Hematopoietic multipotent progenitor cell treated with erythropoietin and hydrocortisone succinate and interleukin-3 and kit ligand, for 15 days (in vitro differentiated cells): ENCODE measurements at places on chromosomes 7 and 10.
A peak's percentile ranks its signal among the peaks of the same experiment; 100 is the strongest.

DNA sequence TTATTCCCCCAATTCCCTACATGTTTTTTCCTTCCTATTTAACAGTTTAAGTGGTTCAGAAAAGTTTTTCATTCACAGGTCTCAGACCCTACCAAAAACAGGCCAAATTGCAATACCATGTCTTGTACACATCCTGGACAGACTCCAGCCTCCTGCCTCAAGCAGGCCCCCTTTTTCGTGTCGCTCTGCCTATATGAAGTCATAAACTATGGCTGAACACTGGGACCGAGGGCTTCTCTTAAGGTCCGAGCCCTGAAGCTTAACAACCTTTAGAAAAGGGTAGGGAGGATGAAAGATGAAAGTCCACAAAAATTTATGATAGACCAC lies 1.4 kb downstream of the FBXW4 start:
- DNase-seq: peak; percentile 44

- no peak for DNase-seq
Observed at GRCh38 chr7:96996958-96997511, 8.3 kb upstream of the DLX6 start.

DNA sequence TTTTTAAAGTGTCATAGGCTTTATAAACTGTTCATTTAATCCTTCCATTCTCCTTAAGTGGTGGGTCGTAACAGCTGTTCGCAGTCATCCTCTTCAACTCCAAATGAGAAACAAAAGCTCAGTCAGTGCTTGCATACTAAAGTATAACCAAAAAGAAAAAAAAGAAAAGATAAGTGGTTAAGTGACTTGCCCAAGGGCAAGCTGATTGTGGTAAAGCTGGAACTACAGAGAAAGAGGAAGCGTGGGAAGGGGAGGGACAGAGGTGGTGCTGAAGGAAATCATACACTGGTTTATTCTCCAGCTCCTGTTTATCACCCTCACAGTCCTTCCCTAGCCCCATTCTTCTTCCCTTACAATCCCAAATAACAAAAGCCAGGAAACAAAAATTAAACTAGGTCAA lies 29.6 kb downstream of the IDE start:
- no peak for DNase-seq

DNA sequence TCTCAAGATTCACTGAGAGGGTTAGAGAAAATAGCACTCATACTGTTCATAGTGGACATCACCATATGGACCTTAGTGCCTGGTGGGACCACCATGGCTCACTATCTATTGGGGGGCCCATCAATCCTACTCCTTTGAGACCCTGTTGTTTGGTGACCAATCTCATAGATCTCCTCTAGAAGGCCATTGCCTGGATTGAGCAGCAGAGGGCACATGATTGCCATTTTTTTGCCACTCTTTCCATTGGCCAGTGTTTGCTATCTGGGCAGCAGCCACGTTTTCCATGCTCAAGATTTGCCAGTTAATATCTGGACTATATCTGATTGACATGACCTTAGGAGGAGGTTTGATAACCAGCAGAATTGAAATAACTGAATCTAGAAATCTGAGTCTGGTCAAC lies 244.5 kb downstream of the ITGB1 start:
- DNase-seq: no peak

GRCh38 chr10:64288404-64288803 lies 767.2 kb downstream of the REEP3 start:
- no peak for DNase-seq

DNA sequence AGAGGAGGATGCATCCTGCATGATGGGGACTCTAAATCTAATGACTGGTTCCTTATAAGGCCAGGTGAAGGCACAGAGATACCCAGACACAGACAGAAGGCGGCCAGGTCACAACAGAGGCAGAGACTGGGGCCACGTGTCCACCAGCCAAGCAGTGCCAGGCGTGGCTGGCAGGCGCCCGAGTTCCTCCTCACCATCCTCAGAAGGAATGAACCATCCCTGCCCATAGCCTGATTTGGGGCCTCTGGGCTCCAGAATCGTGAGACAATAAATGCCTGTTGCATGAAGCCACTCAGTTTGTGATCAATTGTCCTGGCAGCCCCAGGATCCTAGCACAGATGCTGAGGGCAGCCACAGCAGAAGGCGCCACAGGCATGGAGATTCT lies 69.0 kb upstream of the TNRC18 start:
- DNase-seq: no peak

DNA sequence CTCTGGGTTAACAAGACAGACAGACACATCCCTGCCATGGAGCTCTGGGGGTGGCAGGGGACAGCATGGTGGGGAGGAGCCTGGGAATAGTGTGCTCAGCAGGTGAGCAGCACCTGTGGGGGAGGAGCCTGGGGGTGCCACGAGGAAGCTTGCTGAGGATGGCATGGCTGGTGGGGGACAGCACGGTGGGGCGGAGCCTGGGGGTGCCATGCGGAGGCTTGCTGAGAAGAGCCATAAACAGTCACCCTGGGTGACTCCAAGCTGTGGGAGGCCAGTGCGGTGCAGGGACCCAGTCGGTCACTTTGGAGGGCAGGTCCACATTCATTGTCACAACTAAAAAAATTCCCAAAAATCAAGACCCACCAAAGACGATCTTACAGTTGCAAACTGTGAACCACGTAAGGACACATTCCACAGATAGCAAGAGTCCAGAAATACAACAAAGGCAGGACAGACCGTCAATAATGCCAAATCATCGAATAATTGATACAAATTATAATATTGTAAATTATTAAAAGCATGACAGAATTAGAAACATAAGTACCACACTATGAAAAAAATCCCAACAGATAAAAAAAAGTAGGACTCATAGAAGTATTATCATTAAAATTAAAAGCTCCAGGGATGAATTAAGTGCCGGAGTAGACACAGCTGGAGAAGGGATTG lies 24.4 kb downstream of the NKX6-2 start:
- DNase-seq: no peak

DNA sequence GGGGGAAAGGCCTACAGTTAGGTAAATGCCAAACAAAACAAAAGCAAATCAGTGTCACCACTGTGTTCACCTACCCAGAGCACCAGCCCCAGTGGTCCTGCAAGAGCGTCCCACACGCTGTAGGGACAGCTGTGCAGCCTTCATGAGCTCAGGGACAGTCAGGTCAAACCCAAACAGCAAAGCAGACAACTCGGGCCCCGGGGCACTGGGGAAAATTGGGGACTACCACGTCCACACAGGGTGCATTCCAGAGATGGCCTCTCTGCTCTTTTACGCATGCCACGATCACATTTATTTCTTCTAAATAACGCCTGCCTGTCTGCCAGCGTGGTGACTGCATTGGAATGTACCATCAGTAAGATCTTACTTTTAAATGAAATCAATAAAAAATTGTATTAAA lies 21.7 kb downstream of the EBF3 start:
- DNase-seq: no peak

- DNase-seq: no peak
Observed at GRCh38 chr7:157767506-157768197, 430.8 kb downstream of the DNAJB6 start.

- no peak for DNase-seq
Observed at GRCh38 chr7:129571201-129571600, 40.3 kb upstream of the NRF1 start.

DNA sequence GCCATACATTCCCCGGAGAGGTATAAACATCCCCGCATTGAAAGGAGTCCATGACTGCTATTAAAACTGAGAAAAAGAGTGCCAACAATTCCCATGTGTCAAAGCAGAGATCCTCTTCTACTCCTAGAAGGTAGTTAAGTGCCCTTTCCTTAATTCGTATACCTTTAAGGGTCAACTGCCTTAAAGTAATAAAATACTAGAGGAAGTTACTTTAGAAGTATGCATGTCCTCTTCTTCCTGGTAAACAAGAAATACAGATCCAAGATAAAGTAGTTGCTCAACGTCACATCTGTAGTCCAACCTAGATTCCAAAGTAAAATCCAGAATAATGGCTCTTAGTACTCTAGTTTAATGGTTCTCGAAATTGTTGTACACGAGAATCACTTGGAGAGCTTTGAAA lies 1.5 kb upstream of the TSPAN12 start:
- DNase-seq: no peak

DNA sequence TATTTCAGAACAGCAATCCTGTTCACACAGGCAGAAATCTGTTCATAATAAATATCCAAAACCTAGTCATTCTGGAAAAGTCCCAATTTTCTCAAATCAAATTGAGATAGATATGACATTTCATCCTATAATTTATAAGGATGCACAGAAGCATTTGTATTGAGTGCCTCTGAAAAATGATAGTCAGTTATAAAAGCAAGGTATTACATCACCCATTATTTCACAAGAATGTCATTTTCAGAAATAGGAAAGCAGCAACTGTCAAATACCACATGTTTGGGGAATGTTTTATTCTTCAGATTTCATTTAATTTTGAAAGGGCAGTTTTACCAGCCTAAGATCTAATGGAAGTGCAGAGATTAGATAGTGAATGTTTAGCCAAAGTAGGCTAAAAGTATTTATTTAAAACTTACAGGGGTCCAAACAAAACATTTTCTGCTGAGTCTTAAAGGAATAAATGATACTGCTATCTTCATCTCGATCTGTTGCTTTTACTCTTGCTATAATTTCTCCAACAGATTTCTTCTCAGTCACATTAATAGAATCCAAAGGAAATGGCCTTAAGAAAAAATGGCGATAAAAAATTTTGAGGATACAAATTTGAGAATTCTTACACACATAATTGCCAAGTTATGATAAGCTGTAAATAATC lies 185.8 kb downstream of the HGF start:
- no peak for DNase-seq
